SHP77 (cell line): ENCODE measurements at places on chromosomes 2 and 18.
A peak's percentile ranks its signal among the peaks of the same experiment; 100 is the strongest.

DNA sequence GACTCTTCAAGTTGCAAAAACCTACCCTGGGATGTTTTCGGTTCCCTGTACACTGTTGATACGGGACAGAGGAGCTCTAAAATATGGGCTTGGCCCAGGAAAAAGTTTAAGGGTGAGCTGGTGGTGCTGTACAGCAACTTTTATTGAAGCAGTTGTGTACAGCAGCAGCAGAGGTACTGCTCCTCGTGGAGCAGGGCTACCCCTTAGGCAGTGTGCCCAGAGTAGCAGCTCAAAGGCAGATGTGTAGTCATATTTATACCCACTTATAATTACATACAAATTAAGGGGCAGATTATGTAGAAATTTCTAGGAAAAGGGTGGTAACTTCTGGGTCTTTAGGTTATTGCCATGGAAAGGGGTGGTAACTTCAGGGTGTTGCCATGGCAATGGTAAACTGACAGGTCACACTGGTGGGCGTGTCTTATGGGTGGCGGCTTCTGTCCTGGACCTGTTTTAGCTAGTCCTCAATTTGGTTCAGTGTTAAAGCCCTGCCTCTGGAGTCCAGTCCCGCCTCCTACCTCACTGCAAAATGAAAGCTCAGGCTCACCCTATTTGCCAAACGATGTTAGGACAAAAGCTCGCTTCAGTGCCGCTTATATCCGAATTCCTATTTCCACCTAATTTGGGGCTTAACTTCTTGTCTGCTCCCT is 203.2 kb downstream of the ETAA1 start:
- DNase-seq, result no peak

GRCh38 chr2:17879137-17879912 is 858 bp downstream of the KCNS3 start:
- no peak for DNase-seq

- DNase-seq, result peak; percentile 64
These were observed 24.0 kb upstream of the SULT1C3 start for GRCh38 chr2:108215794-108216211.

DNA sequence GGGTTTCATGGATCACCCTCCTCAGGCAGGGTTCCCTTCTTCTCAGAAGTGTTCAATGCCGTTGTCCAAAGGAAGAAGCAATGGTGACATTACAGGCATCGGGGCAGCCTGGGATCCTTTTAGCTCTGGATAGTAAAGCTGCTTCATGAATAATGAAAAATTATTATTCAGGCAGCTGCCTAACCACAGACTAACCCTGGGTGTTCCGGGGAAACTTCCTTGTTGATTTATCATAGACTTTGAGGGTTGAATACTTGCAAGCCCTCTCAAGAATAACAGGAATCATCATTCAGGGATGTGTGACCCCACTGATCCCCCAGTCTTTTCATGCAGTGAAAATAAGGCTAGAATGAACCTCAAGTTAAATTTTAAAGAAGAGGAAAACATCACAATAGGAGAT is 419.4 kb downstream of the MEIS1 start:
- DNase-seq, result no peak

GRCh38 chr2:73117441-73117840 is 4.7 kb upstream of the RAB11FIP5 start:
- no peak for DNase-seq

GRCh38 chr2:47299555-47299954 is 103.4 kb upstream of the MSH2 start:
- DNase-seq, result no peak

DNA sequence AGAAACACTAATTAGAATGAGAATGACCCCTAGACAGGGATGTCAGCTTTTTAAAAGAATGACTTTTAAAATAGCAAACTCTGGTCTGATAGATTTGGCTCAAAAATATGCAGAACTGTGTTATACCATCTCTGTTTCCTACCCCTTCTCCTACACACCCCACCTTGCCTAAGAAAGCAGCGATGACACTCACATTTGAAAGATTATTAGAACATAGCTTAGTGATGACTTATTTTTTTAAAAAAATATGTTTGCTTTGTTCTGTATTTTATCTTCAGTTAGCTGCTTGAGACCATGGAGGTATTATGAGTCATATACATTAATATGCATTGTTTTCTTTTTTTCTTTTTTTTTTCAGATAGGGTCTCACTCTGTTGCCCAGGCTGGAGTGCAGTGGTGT is 176.7 kb upstream of the TPO start:
- no peak for DNase-seq

DNA sequence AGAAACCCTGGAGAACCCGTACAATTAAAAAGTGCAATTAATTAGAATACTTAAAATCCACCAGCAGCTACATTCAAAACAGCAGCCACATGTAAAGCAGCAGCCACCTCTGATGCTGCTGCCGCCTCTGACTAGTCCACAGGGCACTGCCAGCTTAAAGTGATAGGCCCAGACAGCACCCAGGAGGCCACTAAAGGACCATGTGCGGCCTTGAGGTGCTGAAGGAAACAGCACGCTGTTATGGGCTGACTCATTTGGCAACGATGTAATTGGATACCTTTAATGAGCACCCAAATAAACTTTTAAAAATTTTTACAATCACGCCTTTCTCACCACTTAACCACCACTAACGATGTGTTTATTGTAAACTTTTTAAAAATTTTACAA is 209.3 kb upstream of the NCKAP5 start:
- DNase-seq, result no peak

GRCh38 chr2:159043710-159044109 is 75.3 kb downstream of the TANC1 start:
- no peak for DNase-seq

- no peak for DNase-seq
These were observed 80.9 kb downstream of the ICA1L start for GRCh38 chr2:202790676-202791075.

- no peak for DNase-seq
These were observed 122.9 kb downstream of the ZNF521 start for GRCh38 chr18:25229081-25229480.

GRCh38 chr2:209145941-209146681 is 277.7 kb upstream of the MAP2 start:
- DNase-seq, result no peak

GRCh38 chr2:194591192-194591591 is 1065.8 kb upstream of the SLC39A10 start:
- DNase-seq, result no peak

DNA sequence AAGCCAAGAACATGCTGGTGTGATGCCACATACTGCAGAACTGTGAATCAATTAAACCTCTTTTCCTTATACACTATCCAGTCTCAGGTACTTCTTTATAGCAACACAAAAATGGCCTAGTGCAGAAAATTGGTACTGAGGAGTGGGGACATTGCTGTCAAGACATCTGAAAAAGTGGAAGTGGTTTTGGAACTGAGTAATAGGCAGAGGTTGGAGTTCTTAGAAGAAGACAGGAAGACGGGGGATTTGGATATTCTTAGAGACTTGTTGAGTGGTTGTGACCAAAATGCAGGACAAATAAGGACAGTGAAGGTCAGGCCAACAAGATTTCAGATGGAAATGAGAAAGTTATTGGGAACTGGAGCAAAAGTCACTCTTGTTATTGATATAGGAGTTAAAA is 31.3 kb upstream of the CDH2 start:
- no peak for DNase-seq

- DNase-seq, result peak; percentile 91
These were observed 416.8 kb downstream of the LRATD1 start for GRCh38 chr2:15049096-15049993.

- DNase-seq, result no peak
These were observed at the start of gene KRTCAP3 for GRCh38 chr2:27441958-27442919. KRTCAP3 (plus strand) TSS chr2:27442381; CDS start chr2:27442413, 32 bp downstream.

GRCh38 chr2:216857131-216857550 is 2.7 kb downstream of the TNP1 start:
- no peak for DNase-seq

- no peak for DNase-seq
These were observed 2.1 kb downstream of the RHOB start for GRCh38 chr2:20448977-20449306.

DNA sequence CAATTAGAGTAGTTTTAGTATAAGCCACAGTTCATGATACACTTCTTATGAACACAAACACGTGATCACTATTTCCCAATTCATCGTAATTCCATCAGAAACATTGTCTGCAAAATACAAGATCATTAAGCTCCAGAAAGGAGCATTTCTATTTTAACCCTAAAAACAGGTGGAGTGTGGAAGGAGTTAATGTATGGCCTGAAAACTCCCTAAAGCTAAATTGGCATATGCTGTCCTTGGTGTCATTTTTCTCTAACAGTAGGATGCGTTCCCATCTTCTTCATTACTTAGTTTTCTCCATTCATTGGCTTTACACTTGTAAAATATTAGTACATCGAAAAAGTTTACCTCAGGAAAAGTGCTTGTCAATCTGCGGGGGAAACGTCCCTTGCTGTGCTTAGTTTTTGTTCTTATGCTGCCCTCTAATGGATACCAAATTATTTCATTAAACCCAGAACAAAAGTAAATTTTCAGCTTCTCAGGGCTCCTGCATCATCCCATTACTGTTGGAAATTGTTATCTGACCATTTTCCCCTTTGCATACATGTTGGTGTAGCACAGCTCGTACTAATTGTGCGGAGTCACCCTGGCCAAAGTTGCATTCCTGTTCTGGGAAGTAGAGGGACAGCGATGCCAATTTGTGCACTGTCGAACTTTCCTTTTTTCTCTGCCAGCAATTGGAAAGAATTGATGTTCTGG is 153.4 kb downstream of the GPD2 start:
- peak; percentile 9 for DNase-seq

DNA sequence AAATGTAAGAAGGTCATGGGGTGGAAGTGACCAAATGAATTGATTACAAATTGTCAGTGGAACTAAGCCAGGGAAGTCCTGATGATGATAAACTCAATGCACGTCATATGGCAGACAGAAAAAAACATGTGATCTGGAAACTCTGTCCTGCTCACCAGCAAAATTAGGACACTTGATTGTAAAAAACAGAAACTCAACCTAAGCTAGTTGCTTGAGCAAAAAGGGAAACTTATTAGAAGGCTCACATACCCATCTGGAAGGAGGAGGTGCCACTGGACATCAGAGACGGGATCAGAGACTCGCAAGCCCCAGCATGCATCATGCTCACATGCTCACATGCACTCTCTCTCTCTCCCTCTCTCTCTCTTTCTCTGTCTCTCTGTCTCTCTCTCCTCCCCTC is 96.8 kb downstream of the SP3 start:
- DNase-seq, result no peak

GRCh38 chr18:63155169-63155852 is 164.3 kb downstream of the BCL2 start:
- peak; percentile 94 for DNase-seq

DNA sequence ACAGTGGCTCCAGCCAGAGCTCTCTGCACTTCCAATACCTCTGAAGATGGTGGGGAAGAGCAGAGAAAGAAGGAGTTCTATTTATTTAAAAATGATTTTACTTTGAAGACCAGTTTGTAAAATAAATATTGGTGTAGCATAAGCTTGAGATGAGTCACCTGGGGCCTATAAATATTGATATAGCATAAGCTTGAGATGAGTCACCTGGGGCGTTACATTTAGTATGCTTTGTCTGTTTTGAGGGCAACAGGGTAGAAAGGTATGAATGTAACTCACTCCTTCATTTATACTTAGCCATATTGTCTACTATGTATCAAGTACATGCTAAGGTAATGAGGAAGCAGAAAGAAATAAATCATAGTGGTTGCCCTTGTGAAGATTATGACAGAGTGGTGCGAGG is 7.7 kb upstream of the SULT1C4 start:
- no peak for DNase-seq

DNA sequence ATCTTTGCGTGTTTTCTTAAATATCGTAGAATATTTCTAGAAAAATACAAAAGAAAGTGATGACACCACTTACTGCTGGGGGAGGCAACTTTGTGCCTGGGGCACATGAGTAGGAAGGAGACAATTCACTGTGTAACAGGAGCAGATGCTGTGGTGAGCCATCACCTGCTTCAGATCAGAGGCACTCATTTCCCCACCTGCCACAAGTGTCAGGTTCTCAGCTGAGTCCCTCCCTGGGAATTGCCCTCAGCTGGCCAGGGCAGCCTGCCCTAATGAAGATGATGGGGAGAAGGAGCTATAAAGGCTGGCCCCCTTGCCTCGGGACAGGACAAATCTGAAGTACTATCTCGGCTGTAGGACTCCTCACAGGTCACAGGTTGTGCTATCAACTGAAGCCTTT is 322.8 kb downstream of the STK39 start:
- DNase-seq, result peak; percentile 69

GRCh38 chr18:2331491-2331890 is 239.8 kb downstream of the METTL4 start:
- DNase-seq, result no peak

DNA sequence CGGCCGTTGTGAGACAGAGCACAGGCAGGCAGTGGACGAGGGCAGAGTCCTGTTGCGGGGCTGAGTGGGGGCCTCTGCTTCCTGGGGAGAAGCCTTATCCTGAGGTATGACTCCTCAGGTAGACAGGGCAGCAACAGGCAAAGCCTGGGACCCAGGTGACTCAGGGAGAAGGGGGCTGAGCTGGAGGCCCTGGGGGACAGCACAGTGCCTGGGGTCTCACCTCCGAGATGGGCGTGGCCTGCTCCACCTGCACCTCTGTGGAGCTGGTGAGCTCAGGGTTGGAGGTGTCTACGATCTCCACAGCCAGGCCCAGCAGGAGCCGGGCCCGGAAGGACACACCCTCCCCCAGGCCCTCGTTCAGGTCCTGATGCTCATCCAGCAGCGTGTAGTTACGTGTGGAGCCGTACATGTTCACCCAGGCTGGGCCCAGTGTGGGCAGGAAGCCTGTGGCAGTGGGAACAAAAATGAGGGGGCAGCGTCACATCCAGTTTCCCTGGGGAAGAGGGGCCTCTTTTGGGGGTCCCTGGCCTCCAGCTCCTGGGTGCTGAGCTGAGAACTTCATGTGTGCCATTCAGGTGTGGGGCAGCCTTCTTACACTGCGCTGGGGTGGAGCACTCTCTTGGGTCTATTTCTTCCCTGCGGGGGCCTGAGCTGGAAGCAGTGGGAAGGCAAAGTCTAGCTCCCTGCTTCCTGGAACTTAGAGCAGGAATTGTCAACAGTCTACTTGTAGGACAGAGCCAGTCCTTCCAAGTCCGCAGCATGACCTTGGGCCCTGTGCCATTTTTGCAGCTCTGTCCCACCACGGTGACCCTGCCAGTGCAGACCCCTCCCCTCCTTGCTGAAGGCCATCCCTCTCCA is 2.9 kb upstream of the OTOF start:
- no peak for DNase-seq

DNA sequence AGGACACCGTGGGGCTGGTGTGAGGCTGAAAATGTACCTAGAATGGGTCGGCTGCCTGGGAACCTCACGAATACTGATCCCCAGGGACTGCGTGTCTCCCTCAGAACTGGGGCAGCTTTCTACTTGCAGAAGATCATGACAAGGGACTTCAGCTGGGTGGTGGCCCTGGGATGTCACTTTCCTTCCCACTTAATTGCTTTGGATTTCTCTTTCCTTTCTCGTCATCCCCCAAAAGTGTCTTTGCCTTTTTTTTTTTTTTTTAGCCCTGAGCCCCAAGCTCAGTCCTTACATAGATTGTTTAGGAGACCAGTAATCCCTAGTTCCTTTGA is 278.9 kb downstream of the GBX2 start:
- DNase-seq, result no peak

GRCh38 chr2:27762951-27763906 is 8.3 kb upstream of the MRPL33 start:
- no peak for DNase-seq

GRCh38 chr18:12442946-12443345 is 35.2 kb downstream of the PRELID3A start:
- no peak for DNase-seq
